ENCODE measurements at places on chromosomes 6 and 20. TPM values are rescaled to one million over a fixed set of nuclear protein-coding genes. Genes with fewer than 3 reads are reported as not detected.

- peak; percentile 59 for DNase-seq
Observed at GRCh38 chr6:106520711-106521401, 108.4 kb downstream of the RTN4IP1 start.

GRCh38 chr6:80126657-80127345, 20.3 kb downstream of the BCKDHB start:
- DNase-seq: no peak

- DNase-seq: peak; percentile 4
Observed at GRCh38 chr6:25458485-25458884, 179.3 kb downstream of the CARMIL1 start.

- no peak for DNase-seq
Observed at GRCh38 chr20:18401305-18401704, 65.5 kb downstream of the DZANK1 start.

- no peak for DNase-seq
Observed at GRCh38 chr20:51062065-51062464, 39.2 kb upstream of the KCNG1 start.

- peak; percentile 42 for DNase-seq
Observed at GRCh38 chr6:53306819-53307347, 41.9 kb downstream of the ELOVL5 start.

DNA sequence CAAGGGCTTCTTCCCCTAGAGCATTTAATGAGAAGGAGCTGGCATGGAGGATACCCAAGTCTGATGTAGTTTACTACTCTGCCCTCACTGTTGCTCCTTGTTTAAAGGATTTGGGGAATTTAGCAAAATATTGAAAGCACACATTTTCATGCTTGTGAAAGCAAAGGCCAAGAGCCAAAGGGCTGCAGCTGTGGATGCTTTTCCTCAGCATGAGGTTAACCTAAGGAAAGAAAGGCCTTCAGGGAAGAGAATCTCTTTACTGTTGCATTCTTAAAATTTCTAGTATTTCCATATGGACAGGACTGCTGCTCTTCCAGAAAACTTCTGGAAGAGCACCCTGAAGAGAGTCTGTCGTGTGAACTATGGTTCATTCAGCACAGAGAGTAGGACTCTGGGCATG, 45.9 kb upstream of the SASH1 start:
- DNase-seq: no peak

DNA sequence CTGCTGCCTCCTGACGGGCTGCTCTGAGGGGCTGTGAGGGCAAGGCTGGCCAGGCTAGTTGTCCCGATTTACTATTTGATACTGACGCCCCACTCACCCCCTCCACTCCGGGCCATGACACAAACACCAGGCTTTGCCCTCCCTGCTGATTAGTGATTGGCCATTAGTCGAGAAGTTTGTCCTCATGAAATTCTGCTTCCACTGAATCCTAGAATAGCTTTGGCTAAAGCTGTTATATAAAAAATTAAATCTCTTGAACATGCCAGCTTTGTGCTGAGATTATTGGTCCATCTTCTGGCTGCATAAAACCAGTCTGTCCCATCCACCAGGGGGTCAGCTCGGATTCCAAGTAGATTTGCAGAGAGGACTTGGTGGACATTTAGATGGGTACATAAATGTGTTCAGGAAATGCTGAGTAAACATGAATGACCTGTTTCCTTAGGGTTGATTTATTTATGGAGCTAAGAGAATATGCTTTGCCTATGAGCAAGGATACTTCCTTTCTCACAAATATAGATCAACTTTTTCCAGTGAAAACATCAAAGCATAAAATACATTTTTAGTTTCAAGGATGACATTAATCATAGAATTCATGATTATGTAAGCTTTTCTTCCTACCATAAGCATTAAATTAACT, at the start of gene GABRR2:
TSS of gene GABRR2 (minus strand) at position 51 of the 637 bp plus-strand sequence. CDS start 134 bp downstream, outside the sequence.
- no peak for DNase-seq

GRCh38 chr6:139903411-139904157, 529.1 kb upstream of the CITED2 start:
- no peak for DNase-seq

DNA sequence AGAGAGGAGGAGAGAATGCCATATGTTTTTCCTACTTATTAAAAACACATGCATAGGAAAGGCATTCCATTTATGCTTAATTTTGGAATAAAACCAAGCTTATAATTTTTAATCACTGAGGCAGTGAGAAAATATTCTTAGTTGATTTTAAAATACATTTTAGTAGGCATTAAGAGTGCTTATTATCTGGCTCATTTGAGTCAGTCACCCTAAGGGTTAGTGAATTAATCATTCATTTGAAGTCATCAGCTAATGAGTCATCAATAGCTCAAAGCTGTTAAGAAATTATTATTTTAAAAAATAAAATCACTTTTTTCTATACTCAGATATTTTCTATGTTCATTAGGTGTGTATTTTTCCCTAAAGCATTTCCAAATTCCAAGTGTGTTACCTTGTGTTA, 81.6 kb downstream of the TMEM200A start:
- no peak for DNase-seq

- DNase-seq: no peak
Observed at GRCh38 chr20:31449511-31450414, 9.3 kb downstream of the DEFB123 start.

The KCNB1 gene
- 0.08 TPM for total RNA-seq

The IYD gene
- total RNA-seq: not detected

The CTAGE9 gene
- not detected for total RNA-seq

The LTA gene
- total RNA-seq: 16.7 TPM

The CCN5 gene
- total RNA-seq: not detected

The SNPH gene
- total RNA-seq: 12.8 TPM

DNA sequence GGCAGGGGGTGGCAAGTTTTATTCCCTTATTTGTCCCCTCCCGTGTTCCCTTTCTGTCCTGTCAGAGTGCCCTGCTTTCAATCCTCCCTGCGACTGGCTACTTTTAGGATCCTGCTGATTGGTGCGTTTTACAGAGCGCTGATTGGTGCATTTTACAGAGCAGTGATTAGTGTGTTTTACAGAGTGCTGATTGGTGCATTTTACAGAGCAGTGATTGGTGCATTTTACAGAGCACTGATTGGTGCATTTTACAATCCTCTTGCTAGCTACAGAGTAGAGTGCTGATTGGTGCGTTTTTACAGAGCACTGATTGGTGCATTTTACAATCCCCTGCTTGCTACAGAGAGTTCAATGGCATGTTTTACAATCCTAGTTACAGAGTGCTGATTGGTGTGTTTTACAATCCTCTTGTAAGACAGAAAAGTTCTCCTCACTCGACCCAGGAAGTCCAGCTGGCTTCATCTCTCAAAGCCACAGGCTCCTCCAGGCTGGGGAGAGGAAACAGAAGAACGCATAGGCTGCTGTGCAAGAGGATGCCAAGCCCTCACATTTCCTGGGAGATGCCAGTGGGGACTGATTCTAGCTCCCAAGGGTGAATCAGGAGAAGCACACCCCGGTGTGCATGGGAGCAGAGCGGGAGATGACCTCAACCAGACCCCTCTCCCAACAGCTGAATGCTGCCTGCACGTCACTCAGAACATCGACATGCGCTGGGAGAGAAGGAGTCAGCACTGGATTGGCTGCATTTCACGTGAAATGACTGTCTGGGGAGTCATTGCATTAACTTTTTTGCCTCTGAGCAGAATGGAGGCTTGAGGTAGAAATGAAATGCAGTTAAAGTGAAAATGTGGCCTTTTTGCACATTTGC, 48.3 kb upstream of the SLC22A23 start:
- no peak for DNase-seq

DNA sequence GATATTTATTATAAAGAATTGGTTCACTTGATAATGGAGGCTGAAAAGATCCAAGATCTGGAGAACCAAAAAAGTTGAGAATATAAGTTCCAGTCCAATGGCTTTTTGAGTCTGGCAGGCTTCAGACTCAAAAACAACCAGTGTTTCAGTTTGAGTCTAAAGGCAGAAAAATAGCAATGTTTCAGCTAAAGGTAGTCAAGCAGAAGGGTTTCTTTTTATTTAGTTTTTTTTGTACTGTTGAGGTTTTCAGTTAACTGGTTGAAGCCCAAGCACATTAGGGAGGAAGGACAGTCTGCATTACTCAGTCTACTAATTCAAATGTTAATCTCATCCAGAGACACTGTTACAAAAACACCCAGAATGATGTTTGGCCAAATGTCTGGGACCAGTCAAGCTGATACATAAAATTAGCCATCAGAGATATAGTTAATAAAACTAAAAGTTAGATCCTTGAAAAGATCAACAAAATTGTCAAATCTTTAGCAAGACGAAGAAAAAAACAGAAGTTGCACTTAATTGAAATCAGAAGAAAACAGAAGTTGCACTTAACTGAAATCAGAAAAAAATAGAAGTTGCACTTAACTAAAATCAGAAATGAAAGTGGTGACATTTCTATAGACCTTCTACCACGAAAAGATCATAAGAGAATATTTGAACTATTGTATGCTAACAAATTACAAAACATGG, 980.3 kb upstream of the FLRT3 start:
- DNase-seq: no peak

- no peak for DNase-seq
Observed at GRCh38 chr6:164101859-164102258, 687.3 kb downstream of the QKI start.

The SYNDIG1 gene
- total RNA-seq: not detected

GRCh38 chr6:152034631-152035030, 227.1 kb downstream of the ESR1 start:
- DNase-seq: no peak

DNA sequence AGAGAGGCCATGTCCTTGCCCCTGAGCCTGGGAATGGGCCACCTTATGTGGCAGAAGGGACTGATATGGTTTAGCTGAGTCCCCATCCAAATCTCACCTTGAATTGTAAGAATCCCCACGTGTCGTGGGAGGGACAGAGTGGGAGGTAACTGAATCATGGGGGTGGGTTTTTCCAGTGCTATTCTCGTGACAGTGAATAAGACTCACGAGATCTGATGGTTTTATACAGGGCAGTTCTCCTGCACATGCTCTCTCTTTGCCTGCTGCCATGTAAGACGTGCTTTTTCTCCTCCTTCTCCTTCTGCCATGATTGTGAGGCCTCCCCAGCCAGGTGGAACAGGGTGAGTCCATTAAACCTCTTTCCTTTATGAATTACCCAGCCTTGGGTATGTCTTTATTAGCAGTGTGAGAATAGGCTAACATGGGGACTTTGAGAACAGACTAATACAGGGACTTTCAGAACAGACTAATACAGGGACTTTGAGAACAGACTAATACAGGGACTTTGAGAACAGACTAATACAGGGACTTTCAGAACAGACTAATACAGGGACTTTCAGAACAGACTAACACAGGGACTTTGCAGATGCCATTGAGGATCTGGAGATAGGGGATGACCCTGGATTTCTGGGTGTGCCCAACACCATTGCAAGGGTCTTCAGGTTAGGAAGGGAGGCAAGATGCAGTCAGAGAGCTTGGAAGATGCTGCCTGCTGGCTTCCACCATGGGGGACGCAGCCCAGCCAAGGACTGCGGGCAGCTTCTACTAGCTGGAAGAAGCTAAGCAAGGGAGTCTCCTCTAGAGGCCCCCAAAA, 86.9 kb downstream of the RAMACL start:
- no peak for DNase-seq

DNA sequence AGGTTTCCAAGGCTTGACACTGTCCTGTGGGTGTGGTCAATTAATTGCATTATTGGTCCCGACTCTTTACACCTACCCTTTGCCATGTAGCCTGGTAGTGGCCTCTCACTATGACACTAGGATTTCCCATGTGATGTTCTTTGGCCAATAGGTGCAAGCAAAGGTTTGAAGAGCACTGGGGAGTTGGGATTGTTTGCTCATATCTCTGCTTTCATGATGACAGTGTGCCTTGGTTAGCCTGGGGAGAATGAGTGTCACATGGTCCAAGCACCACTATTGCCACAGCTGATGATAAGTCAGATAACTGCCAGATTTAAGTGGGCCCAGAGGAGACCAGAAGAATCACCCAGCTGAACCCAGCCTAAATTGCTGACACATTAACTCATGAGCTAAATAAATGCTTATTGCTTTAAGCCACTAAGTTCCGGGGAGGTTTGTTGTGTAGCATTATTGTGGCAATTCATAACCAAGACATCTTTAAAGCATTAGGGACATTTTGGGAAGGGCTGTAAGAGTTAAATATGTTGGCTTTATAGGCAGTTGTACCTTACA, 17.2 kb upstream of the SCP2D1 start:
- no peak for DNase-seq

DNA sequence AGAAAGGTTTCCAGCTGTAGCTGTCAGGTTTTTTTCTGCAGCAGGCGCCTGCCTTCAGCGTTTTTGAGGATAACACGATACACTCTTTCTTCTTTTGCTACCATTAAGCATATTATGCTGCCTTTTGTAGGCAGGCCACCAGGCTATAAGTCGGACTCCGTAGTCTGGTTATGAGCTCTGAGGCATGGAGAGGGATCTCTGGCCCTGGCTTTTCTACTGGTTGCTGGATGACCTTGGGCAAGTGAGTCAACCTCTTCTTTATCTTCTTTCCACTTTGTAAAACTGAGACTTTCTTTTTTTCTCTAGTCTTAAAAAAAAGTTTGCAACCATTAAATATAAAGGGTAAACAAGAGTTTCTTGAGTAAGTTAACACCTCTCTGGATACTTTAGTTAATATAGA, 120.2 kb downstream of the BCKDHB start:
- no peak for DNase-seq

GRCh38 chr6:2626401-2626800, 124.3 kb downstream of the MYLK4 start:
- no peak for DNase-seq

The TULP1 gene
- not detected for total RNA-seq

GRCh38 chr6:13331516-13332348, 3.4 kb upstream of the TBC1D7 start:
- no peak for DNase-seq

GRCh38 chr20:62275219-62275618, 27.6 kb upstream of the ADRM1 start:
- DNase-seq: no peak

DNA sequence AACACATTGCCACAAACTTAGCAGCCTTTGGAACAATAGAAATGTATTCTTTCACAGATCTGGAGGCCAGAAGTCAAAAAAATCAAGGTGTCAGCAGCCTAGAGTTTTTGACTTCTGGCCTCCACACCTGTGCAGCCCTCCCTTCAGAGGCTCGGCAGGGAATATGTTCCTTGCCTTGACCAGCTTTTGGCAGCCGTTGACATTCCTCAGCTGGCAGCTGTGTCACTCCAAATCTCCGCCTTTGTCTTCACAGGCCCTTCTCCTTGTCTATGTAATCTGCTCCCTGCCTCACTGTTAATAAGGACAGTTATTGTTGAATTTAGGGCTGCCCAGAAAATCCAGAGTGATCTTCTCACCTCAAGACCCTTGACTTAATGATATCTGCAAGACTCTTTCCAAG, 17.2 kb upstream of the AHI1 start:
- DNase-seq: no peak

The HSPA12B gene
- total RNA-seq: 0.08 TPM

The HLA-DPA1 gene
- 19.9 TPM for total RNA-seq

The ULBP3 gene
- total RNA-seq: not detected

GRCh38 chr6:10534419-10534762, 13.2 kb downstream of the GCNT2 start:
- DNase-seq: no peak

- DNase-seq: no peak
Observed at GRCh38 chr6:1577146-1577680, 32.5 kb upstream of the FOXC1 start.

- no peak for DNase-seq
Observed at GRCh38 chr6:14925699-14926026, 320.2 kb upstream of the JARID2 start.
